ENCODE measurements at places on chromosomes 1 and 21.

DNA sequence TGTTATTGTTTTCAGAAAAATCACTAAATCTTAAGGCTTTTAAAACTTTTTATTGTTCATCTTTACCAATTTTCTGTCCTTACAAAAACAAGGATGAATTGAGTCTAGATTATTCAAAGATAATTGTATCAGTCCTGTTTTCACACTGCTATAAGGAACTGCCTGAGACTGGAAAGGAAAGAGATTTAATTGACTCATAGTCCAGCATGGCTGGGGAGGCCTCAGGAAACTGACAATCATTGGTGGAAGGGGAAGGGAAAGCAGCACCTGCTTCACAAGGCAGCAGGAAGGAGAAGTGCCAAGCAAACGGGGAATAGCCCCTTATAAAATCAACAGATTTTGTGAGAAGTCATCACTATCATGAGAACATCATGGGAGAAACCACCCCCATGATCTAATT lies 455.6 kb upstream of the ZP4 start:
- no peak for DNase-seq

DNA sequence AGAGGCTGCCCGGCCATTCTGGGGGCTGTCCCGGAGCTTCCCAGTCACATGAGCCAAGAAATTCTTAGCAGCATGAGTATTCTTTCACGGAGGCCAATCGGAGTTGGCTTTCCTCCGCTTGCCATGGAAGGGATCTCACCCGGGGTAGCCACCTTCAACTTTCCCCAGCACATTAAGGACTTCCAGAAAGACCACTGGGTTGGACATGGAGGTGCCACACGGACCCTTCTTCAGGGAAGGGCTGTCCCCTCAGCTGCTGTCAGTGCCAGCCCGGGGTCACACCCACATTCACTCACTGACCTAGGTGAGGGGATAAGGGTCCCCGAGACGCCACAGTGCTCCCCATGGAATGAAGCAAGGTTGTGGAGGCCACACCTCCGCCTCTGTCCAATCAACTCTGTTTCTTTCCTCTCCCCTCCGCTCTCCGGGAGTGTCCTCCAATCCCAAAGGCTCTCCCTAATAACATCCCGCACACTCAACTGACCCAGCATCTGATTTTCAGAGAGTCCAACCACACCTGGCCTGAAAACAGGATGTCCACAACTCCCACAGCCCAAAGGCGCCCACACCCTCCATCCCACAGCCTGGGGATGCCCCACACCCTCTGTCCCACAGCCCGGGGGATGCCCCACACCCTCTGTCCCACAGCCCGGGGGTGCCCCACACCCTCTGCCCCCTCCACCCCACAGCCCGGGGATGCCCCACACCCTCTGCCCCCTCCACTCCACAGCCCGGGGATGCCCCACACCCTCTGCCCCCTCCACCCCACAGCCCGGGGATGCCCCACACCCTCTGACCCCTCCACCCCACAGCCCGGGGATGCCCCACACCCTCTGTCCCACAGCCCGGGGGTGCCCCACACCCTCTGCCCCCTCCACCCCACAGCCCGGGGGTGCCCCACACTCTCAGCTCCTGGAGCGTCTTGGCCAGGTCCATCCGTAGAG lies 19.4 kb downstream of the RSPH1 start:
- DNase-seq, result no peak

GRCh38 chr1:125119024-125119441 lies 3934.3 kb downstream of the SRGAP2C start:
- no peak for DNase-seq

DNA sequence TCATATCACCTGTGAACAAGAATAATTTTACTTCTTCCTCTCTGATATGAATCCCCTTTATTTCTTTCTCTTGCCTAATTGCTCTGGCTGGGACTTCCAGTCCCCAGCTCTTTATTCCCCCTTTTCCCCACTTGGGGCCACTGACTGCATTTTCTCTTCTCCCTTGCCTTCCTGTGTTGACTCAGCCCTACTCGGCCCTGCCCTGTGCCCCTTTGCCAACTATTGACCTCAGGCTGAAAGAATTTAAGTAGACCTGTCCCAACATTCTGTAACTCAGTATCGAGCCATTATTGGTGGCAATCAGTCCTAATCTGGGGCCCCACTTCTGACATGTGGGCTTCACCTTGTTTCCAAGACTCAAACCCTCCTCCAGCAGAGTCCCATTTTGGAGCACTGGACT lies 60.6 kb upstream of the STUM start:
- DNase-seq, result no peak

- DNase-seq, result no peak
Observed at GRCh38 chr1:216207154-216207553, 216.1 kb downstream of the USH2A start.

DNA sequence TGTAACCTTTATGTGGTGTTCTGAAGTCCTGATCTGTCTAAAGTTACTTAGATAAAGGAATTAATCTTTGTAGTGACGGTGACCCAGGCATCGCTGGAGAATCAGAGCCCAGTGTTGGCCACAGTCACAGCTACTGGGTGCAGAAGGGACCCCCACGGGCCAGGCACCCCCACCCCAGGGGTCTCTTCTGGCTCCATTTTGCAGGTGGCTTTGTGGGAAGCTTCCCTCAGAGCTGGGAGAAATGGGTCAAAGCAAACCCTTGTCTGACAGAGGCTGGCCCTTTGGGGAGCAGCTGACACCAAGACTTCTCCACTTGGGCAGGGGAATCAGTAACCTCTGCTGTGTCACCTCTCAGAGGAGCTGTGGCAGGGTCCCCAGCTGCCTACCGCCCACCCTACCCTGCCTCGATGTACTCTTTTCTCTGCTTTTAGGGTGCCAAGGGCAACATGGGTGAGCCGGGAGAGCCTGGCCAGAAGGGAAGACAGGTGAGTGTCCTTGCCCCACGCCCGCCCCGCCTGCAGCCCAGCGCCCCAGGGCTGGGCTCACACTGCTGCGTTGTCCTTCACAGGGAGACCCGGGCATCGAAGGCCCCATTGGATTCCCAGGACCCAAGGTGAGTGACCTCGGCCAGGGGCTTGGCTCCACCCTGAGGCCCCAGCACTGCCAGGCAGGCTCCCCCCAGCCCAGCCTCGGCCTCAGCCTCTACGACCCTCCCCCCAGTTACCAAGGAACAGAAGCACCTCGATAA lies 17.7 kb downstream of the COL6A2 start:
- DNase-seq, result peak; percentile 21

DNA sequence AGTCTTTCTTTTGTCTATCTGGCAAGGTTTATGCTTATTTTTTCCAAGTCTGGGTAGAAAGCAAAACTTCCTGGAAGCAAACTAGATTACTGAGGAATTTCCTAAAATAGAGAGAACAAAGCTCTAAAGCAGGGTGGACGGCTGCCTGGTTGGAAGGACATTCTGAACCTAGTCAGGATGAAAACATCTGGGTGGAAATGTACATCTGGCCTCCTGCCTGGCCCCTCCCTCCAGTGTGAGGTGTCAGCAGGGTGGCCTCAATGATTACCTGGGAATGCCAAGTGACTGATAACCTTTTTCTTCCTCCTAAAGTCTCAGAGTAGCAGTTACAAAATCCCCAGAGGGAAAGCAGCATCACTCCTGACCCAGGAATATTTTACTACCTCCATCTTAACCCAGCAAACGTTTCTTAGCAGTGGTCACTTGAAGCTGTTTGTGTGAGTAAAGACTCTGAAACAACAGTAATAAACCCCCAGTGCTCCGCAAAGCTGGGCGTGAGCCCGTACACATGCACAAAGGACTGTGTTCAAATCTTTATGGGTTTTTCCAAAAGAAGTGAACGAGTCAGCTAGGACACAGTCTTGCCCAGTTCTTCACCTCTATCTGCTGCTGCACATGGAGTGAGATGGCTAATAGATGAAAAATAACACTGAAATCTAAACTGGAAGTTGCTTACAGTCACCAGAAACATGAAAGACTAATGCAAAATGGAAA lies 18.9 kb downstream of the ANGPTL7 start:
- DNase-seq, result no peak

GRCh38 chr1:16088996-16089395 lies 15.5 kb upstream of the FAM131C start:
- no peak for DNase-seq

GRCh38 chr1:217004776-217005436 lies 281.7 kb upstream of the ESRRG start:
- no peak for DNase-seq

GRCh38 chr1:192986110-192986747 lies 72.9 kb downstream of the UCHL5 start:
- DNase-seq, result no peak
